ENCODE measurements at places on chromosomes 13 and 19.

GRCh38 chr19:42472402-42473147, 29.8 kb upstream of the CXCL17 start:
- no peak for DNase-seq

DNA sequence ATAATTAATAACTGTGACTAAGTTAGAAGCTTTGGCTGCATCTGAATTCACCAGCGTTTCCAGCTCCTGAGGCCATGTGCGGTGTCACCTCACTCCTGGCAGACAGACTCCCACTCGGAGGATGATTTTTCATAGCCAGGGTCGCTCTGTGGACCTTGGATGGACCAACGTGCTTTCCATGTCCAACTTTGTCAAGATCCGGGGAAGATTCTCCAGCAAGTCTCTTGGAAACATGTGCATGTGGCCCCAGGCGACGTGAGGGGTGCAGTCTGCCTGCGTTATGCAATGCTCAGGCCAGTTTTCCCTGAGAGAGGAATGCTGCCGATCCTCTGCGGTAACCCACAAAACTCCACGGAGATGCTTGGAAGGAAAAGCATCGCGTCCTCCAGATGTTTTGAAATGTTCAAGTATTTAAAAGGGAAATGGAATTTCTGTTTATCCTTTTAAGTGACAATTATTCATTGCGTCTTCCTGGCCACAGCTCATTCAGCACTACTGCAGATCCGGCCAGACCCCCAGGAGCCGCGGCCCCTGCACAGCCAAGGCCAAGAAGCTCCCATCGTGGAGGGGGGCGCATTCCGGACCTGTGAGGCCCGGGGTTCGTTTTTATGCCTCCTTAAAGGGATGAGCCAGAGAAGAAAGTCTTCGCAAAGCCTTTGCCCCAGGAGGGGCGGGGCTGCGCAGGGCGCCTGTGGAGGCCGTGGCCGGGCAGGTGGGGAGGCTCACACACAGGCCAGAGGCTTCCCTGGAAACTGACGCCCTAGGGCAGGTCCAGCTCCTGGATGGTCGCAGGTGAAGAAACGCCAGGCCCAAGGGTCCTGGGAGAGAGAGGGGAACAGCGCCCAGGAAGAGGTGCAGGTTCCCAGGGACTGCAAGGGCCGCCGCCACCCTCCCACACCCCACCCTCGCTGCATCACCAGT, 46.0 kb downstream of the C13orf46 start:
- DNase-seq: no peak

GRCh38 chr13:30081331-30081730, 226.0 kb downstream of the KATNAL1 start:
- no peak for DNase-seq

DNA sequence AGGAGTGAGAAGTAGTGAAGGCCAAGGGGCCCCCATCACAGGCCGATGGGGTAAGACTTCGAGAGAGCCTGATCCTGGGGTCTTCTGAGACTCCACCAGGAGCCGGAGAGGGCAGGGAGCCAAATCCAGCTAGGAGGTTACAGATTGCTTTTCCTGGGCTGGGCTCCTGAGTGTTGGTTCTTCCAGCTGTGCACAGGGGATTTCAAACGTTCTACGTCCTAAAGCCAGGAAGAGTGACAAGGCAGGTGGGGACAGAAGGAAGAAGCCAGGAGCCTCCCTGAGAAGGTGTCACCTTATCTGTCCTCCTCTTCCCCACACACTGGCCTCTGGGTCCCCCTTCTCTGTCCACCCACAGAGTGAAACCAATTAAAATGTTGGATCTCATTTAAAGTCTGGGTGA, 16.1 kb upstream of the TPRX2 start:
- no peak for DNase-seq

DNA sequence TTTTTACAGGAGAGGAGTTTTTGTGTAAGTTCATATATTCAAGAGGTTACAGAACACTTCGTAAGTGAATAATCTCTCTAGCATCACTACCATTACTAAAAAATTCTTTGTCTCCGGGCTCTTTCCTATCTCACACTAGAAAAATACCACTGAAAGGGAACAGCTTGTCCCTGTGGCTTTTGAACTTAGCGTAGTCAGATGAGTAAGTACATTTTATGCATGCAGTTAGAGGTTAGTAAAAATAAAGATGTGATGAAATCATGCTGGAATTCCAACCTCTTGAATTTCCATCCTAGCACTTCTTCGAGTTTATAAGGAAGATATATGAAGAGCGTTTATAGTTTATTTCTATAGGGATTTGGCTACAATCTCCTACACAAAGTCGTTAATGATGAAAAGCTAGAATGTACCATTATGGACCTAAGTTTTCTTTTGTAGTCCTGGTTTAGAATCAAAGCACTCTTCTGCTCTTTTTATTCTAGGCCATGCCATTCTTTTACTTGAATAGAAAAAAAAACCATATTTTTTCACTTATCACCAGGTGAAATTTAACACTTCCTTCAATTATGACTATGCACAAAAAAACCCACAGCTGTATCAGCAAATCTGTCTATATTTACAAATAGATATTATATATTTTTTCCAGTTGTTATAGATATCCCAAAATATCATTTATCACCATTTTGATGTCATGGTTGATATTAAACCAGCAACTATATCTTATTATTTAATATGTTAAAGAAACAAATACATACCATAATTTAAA, 139.9 kb upstream of the PCDH9 start:
- no peak for DNase-seq

- no peak for DNase-seq
Observed at GRCh38 chr19:38815059-38816001, 2.6 kb upstream of the LGALS4 start.

DNA sequence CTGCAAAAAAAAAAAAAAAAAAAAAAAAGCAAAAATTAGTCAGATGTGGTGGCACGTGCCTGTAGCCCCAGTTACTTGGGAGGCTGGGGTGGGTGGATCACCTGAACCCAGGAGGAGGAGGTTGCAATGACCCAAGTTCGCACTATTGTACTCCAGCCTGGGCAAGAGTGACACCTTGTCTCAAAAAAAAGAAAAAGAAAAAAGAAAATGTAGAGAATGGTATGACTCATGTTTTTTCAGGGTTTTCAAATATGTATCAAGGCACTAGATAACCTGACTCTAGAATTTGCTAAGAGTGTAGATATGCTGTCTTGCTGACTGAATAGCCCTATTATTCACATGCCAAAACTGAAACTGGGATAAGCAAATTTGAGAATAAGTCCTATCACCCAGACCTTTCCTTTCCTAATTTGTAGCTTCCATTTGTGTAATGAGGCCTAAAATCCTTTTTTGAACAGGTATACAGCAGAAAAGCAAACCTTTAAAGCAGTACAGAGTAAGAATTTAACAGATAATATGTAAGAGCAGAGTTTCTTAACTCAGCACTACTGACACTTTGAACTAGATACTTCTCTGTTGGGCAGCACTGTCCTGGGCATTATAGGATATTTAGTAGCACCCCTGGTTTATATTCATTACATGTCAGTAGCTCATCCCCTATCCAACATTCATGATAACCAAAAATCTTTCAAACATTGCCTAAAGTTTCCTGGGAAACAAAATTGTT, 108.6 kb downstream of the ELF1 start:
- peak; percentile 62 for DNase-seq

GRCh38 chr13:26051231-26051656, 572 bp downstream of the SHISA2 start:
- DNase-seq: no peak

- no peak for DNase-seq
Observed at GRCh38 chr13:106187501-106188095, 347.9 kb downstream of the EFNB2 start.

Data from hematopoietic multipotent progenitor cell treated with erythropoietin and hydrocortisone succinate and interleukin-3 and kit ligand, for 6 days (in vitro differentiated cells).